ENCODE measurements at places on chromosomes 6 and 20.

DNA sequence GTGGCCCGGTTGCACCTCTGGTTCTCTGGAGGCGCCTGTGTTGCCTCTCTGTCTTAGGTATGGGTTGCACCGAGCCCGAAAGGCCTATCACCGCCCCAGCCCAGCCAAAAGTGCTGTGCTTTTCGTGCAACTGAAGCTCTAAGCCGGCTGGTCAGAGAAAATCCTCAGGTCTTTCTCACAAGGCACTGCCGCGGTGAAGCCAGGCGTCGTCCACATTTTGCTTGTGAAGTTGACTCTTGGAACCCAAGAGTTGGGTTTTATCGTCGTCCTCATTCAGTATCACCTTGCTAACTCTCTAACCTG, 726 bp upstream of the EMILIN3 start:
- DNase-seq: no peak

DNA sequence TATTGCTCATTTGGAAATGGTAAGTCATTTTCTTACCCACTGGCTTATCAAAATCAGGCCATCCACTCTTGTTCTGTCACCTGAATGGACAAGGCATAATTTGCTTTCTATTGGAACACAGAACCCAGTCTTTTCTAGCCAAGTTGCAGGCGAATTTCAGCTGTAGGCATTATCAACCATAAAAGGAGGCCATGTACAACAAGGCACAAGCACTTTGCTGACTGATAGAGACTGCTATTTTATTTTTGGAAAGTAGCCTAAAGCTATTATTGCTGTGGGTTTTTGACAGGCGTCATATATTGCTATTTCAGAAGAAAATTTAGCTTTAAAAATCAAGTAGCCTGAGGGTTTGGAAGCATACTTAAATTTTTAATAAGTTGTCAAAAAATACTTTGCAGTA, 344.2 kb downstream of the HDGFL1 start:
- DNase-seq: no peak

- DNase-seq: no peak
These were observed 738.1 kb downstream of the QKI start for GRCh38 chr6:164152611-164153010.

DNA sequence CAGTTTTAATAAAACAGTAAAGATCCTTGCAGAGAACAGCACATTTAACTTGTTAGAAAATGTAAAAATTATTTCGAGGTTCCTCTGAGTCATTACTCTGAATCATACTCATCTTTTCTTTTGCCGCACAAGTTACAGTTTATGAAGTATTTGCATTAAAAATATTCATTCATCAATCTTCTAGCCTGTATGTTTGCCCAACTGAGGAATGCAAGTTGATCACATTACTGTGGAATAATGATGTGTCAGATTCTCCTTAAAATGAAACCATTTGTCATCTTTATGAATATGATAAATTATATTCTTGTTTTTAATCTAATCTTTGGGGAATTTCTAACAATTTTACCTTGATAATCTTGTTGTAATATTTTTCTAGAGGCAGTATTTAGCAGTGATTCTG, 340.4 kb upstream of the OPRM1 start:
- no peak for DNase-seq

GRCh38 chr6:52790861-52791260, 12.8 kb downstream of the GSTA1 start:
- DNase-seq: no peak

- DNase-seq: no peak
These were observed 51.7 kb downstream of the SLC24A3 start for GRCh38 chr20:19264191-19264590.

GRCh38 chr6:40788661-40789655, 201.8 kb upstream of the LRFN2 start:
- no peak for DNase-seq

DNA sequence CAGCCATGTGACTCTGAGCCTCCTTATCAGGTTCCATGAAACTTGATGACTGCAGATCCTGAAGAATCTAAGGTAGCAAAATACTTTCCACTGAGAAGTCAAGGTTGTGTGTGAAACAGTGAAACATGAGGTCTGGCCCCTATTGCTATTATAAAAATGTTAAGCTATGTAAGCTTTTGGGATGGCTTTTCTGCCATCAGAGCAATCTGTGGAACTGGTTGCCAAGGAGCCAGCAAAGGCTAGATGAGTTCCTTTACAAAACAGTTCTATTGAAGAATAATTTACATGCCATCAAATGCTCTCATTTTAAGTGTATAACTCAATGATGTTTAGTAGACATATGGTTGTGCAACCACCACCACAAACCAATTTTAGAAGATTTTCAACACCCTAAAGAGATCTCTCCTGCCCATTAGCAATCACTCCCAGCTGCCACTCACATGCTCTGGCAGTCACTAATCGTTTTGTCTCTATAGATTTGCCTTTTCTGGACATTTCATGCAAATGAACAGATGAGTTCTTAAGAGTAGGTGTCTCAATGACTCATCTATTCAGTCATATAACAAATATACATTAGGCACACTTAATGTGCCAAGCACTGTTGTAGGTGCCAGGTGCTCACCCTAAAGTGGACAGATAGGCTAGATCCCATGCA, 19.9 kb upstream of the MEP1A start:
- no peak for DNase-seq

- DNase-seq: no peak
These were observed 16.3 kb upstream of the PTPN1 start for GRCh38 chr20:50493881-50494253.

DNA sequence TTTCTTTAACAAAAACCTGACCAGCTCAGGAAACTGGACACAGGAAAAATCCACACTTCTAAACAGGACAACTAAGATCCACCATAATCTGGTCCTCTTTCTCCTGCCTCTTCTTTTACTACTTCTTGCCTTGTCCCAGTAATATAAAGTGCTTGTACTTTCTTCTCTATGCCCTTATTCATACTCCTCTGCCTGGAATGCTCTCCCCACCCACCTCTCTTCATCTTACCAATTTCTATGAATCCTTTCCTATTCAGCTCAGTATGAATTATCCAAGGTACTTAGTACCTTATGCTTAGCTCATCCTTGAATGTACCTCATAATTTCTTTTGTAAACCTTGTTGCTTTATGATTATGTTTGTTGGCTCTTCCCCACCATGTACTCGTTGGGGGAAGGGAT, 159.4 kb downstream of the CDK19 start:
- DNase-seq: no peak

- DNase-seq: no peak
These were observed 69.3 kb upstream of the SUPT3H start for GRCh38 chr6:45447005-45447404.

GRCh38 chr6:34115403-34115795, 30.5 kb downstream of the GRM4 start:
- DNase-seq: no peak

DNA sequence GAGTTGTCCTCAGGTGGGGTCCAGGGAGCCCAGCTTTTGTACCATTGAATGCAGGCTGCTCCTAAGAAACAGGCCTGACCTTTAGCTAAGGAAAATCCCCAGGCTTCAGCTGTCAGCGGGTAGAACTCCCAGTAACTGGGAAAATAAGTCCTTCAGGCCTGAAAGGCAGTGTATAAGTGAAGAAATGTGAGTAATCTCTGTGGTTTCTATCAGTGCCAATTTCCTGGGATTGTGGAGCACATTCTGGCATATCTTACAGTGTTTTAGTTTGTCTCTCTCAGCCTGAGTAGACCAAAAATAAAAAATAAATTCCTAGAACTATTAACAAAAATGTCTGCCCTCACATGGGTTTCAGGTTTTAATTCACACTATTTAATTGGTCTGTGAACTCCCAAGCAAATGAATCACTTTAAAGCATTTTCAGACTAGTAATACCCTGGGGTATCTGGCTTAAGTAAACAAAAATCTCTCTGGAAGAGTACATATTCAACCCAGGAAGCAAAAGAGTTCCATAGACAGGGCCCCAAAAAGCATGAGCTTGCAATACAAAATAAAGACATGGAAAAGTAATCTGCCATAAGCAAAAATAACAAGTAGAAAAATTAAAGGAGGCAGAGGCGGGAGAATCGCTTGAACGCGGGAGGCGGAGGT, 566.2 kb upstream of the NOX3 start:
- no peak for DNase-seq

GRCh38 chr20:63878899-63879663, 14.0 kb downstream of the TPD52L2 start:
- no peak for DNase-seq

DNA sequence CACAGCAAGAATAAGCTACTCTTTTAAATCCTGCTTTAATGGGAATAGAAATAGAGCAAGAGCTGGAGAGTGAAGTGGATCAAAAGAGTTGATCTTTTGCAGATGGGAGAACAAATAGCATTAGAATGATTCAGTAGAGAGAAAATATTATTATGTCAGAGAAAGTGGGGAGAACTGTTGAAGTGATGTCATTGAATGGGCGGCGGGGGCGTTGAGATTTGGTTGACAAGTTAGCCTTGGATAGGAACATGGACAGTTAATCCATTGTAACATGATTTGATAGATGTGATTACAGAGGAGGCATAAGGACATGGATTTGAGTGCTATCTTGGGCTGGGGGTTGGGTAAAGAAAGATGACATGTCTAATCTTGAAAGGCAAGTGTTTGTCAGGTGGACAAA, 9.2 kb downstream of the ATAT1 start:
- DNase-seq: no peak

GRCh38 chr6:2951728-2952127, 19.6 kb downstream of the SERPINB6 start:
- DNase-seq: no peak

DNA sequence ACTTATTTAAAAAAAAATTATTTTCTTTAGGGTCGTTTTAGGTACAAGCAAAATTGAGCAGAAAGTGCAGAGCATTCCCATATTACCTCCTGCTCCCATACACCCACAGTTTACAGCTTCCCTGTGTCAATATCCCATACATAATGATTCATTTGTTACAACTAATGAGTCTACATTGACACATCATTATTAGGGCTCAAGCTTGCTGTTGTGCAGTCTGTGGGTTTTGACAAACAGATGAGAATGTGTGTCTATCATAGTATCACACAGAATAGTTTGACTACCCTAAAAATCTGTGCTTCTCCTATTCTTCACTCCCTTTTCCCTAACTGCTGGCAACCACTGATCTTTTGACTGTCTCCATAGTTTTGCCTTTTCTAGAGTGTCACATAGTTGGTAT, 9.4 kb downstream of the PSMF1 start:
- DNase-seq: no peak

GRCh38 chr20:14495066-14495465, 157.7 kb upstream of the FLRT3 start:
- DNase-seq: no peak

DNA sequence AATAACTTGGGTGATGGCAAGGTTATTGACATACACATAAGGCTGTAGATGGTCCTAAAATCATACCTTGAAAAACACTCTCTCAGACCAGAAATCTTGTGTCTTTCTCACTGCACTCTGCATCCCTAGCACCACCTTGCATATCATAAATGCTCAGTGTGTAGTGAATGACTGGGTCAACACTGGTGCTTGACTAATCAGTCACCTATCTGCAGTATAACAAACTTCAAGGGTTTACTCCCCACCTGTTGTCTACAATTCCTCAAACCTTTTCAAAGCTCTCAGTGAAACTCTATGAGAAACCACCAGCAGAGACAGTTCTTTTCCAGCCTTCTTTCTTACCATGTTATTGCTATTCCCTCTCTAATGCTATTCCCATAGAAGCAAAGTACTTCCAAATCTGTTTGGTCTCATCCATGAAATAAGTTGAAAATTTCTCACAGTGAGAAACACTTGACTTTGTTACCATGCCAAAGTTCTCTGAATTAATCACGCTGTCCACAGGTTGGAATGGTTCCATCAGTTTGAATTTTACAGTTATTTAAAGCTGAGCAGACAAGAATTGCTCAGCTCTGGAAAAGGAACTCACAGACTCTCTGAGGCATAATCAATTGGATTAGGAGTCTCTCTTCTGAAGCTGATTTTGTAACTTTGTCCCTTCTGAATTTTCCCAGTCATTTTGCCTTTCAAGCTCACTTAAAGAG, 104.8 kb upstream of the EYA4 start:
- DNase-seq: no peak

DNA sequence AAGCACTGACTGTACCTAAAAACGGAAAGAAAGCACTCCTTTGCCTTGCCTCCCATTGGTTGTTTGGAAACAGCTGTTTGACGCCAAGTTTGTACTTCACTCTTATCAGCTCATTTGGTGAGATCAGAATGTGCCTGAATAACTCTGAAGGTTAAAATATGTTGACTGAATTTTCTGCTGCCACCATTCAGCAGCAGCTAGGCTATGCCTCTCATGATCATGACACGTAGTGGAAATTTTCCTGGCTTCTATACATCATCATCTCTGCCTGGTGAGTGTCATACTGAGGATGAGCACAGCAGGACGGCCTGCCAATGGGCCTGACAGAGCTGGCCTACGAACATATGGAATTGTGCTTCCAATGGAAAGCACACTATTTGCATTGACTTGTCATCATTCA, 704.9 kb upstream of the CITED2 start:
- no peak for DNase-seq

- DNase-seq: no peak
These were observed 41.1 kb downstream of the DLL1 start for GRCh38 chr6:170249817-170250216.

DNA sequence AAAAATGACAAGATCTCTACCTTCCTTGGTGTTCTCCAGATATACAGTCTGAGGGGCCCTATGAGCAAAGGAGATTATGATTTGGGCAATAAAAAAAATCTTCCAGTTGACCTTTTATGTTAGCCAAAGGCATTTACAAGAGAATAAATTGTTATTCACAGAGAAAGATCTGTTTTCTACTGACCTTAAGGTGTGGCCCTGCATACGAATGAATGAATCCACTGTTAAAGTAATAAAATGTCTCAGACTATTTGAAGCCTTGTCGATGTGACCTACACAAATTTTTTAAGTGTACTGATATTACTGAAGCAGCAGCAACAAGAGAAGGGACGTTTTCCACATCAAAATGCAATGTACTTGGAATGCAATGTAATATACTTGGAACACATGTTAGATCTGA, 95.9 kb upstream of the SSTR4 start:
- DNase-seq: no peak

DNA sequence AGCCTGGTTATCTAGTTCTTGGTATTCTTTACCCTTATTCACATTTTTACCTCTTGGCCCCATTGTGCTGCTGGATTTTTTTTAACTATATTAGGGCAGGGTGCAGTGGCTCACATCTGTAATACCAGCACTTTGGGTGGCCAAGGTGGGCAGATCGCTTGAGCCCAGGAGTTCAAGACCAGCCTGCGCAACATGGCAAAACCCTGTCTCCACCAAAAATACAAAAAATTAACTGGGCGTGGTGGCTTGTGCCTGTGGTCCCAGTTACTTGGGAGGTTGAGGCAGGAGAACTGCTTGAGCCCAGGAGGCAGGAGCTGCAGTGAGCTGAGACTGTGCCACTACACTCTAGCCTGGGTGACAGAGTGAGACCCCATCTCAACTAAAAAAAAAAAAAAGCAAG, 12.2 kb upstream of the TAF8 start:
- no peak for DNase-seq
